Epithelial cell of prostate (primary cell): ENCODE measurements at places on chromosomes 4 and X.

DNA sequence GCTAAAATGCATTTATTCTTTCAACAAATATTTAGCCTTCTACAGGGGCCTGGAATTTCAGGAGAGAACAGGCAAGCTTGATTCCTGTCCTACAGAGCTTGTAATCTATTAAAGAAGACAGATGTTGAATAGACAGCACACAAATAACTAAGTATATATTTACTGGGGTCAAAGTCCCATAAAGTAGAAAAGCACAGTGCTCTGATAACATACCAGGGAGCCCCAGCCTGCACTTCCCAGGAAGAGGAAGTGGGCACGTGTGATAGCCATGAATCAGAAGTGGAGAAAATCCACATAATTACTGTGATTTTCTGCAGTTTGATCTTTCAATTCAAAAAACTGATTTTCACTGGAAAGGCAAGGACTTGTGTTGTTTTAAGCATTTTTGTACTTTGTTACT, 129.1 kb downstream of the EGF start:
- no peak for DNase-seq

- DNase-seq = no peak
Observed at GRCh38 chr4:3401436-3402171, 40.2 kb upstream of the HGFAC start.

DNA sequence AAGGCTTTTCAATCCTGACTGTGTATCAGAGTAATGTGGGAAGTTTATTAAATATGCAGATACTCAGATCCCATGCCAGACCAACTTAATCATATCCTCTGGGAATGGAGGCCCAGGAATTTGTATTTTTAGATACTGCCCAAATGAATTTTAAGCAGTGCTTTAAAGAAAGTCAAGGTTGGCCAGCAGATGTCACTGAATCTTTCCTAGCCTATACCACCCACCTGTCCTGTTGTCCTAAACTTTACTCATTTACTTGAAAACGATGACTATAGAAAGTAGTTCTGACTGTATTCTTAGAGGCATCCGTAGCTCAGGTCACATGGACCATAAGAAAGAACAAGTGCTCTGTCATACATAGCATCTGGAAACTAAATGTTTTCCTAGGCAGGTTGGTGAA, 79.9 kb downstream of the AMOT start:
- no peak for DNase-seq

DNA sequence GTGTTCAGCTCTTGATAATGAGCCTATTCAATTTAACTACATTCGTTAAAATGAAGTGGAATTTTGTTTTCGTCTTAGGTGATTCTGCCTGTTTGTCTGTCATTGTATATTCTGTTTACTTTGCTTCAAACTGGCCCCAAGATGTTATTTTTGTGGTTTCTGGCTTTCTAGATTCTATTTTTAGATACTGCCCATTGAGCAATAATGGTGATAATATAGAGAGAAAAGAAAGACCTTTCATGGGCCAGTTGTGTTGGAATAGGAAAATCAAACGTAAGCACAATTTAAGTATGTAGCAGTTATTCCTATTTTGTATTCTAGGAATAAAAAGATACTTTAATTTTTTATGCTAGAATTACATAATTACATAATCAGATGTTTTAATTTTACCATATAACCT, 4.0 kb downstream of the CDKN2AIP start:
- DNase-seq = no peak

GRCh38 chrX:39440799-39441284, 639.6 kb downstream of the MID1IP1 start:
- DNase-seq = no peak

GRCh38 chr4:108540536-108540935, 79.8 kb upstream of the RPL34 start:
- DNase-seq = no peak
